Endothelial cell of umbilical vein (primary cell): ENCODE measurements at places on chromosomes 1 and 21. TPM values are rescaled to one million over a fixed set of nuclear protein-coding genes. Genes with fewer than 3 reads are reported as not detected.

Gene RBM8A
- total RNA-seq: 194 and 200 TPM in 2 replicates

- DNase-seq: no peak
Observed at GRCh38 chr1:111570781-111571181, 48.8 kb upstream of the RAP1A start.

DNA sequence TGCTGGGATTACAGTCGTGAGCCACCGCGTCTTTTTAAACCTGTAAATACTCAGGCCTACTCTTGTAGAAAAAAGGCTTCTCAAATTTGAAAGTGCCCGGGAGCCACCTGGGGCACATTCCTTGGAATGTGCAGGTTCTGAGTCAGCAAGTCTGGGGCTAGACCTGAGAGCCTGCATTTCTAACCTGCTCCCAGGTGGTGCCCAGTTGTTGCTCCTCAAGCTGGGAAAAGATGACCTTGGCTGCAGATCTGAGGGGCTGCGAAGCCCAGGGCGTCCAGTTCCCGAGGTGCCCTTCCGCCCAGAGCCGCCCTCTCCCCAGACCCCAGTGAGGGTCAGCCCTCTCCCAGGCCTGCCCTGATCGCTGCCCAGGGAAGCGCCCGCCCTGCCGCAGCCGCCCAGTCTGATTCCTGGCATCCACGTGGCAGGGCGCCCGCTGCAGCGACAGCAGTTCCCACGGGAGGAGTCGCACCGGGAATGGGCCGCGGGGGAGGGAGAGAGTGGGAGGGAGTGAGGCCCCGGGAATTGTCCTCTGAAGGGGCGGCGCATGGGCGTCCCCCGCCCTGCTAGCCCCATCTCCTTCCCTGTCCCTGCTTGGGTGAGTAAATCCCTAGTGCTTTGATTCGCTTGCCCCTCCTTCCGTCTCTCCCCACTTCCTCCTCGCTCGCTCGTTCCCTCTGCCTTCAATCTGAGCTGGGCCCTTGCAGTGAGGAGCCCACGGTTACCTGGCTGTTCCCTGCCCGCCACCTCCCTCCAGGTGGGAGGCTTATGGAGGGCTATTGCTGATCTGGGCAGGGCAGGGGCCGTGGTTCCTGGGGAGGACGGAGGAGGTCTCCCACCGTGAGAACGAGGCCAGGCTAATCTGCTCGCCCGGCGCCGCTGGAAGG is 18.8 kb upstream of the TENT5B start:
- DNase-seq: peak; percentile 87

DNA sequence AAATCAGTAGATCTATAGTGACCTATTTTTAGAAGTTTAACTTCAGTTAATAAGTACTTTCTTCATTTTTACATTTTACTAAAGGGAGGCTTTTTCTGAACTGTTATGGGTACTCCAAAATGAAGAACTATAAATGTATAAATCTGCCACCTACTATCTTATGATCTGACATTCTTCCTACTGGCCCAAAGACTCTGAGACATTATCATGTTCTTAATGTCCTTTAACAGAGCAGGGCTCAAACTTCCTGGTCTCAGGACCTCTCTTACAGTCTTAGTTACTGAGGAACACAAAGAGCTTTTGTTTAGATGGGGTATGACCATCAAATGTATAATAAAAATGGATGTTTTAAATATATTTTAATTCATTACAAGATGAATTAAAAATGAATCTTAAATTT is 8.9 kb downstream of the TRIM33 start:
- DNase-seq: no peak

Gene ATP6V1G3
- total RNA-seq: not detected in 2 replicates

GRCh38 chr1:179510038-179510437 is 65.7 kb downstream of the NPHS2 start:
- no peak for DNase-seq

GRCh38 chr1:117389284-117389683 is 22.0 kb downstream of the MAN1A2 start:
- no peak for DNase-seq

Gene KCNE2
- not detected in 2 replicates for total RNA-seq

DNA sequence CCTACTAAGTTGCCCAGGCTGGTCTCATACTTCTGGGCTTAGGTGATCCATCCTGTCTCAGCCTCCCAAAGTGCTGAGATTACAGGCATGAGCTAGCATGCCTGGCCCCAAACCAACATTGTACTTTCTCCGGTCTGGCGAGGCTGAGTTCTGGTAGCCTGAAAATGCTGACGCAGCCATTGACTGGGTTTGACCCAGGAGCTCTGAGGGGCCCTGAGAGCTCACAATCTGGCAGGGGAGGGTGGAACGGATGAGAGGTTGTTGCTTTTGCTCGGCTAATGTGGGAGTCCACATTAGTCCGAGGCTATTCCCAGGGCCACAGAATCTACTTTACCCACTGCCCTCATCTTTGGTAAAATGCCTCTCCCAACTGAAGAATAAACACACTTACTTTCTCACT is 35.1 kb upstream of the PARP1 start:
- no peak for DNase-seq

DNA sequence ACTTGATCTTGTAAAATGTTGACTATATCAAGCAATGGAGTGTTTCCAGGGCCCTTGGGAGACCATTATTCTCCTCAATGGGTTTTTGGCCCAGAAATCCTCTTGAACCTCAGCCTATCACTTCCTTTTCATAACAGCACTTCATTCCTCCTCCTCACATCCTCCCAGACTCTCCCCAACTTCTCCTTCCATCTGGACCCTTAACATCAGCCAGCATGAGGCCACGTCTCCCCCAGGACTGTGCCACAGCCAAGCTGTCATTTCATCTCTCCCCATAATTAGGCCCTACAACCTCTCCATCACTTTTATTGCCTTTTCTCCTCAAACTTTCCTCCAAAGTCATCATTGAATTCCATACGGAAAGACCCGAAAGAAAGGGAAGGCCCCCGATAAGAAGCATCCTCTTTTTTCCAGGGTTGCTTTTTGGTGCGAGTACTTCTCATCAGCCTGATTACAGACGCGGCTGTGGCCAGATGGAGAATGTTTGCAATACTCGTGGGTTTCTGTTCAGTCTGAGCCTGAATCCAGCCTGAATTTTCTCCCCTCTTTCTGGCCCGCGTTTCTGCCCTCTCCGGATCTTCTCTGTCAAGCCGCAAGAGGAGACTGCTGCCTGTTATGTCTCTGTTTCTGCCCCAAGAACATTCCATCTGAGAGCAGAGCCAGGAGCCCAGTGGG is 52.7 kb upstream of the SLC25A33 start:
- no peak for DNase-seq

Gene CA6
- not detected in 2 replicates for total RNA-seq

Gene HCRTR1
- total RNA-seq: 0.93 and 1.4 TPM in 2 replicates

Gene DEPDC1
- total RNA-seq: 26.0 and 30.4 TPM in 2 replicates

DNA sequence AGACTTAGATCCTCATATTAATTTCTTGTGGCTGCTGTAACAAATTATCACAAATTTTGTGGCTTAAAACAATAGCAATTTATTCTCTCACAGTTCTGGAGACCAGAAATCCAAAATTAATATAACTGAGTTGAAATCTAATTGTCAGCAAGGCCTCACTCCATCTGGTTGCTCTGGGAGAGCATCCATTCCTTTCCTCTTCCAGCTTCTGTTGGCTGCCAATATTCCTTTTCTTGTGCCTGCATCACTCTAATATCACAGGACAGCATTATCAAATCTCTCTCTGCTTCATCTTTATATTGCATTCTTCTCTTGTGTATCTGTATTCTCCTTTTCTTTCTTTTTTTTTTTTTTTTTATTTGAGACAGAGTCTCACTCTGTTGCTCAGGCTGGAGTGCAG is 9.3 kb downstream of the SLC35A3 start:
- DNase-seq: no peak

Gene MAP1LC3C
- total RNA-seq: not detected in 2 replicates

- DNase-seq: no peak
Observed at GRCh38 chr1:29259802-29260441, 23.6 kb downstream of the PTPRU start.

DNA sequence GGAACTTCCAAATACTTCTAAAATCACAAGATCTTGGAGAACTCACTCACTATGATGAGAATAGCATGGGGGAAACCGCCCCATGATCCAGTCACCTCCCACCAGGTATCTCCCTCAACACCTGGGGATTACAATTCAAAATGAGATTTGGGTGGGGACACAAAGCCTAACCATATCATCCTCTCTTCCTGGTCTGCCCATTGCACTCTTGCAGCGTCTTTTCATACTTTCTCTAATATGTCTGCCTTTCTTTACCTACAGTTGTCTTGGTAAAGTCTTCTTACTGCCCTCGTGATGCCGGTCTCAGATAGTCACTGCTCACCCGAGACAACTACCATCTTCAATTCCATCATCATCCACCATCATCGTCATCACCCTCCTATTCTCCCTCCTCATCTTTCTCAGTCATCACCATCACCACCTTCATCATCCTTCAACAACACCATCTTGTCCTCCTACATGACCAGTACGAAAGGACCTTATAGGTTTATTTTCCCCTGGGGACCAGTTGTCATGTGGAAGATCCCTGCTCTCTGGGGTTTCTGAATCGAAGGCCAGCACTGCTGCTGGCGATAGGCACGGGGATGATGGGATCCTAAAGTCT is 58.5 kb upstream of the CASZ1 start:
- DNase-seq: no peak

Gene TNFSF18
- 39.4 and 39.9 TPM in 2 replicates for total RNA-seq

GRCh38 chr1:55369474-55369873 is 154.3 kb upstream of the USP24 start:
- DNase-seq: no peak

DNA sequence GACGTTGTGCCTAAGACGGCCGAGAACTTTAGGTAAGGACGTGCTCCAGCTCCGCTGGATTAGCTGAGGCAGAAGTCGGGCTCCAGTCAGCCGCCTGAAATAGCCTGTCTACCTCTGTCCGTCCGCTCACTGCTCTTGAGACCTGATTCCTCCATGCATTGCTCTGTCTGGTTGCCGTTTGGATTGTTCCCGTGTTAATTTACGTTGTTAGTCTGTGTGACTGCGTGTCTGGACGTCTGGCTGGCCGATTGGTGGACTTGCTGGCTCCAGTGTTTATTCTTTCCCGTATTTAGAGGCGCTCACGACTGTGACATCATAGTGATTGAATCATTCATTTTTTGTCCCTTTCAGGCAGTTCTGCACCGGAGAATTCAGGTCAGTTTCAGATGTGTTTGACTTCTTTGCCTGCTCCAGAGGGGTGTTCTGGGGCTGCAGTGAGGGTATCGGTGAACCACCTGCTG is 684 bp downstream of the PPIH start:
- peak; percentile 37 for DNase-seq

DNA sequence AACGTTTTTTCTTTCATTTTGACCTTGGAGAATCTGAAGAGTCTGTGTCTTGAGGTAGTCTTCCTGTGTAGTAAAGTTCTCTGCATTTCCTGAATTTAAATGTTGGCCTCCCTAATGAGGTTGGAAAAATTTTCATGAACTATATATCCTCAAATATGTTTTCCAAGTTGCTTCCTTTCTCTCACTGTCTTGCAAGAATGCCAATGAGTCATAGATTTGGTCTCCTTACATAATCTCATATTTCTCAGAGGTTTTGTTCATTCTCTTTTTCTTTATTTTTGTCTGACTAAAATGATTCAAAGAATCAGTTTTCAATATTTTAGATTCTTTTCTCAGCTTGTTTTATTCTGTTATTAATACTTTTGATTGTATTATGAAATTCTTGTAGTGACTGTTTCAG is 87.6 kb downstream of the DRAM2 start:
- DNase-seq: no peak

- DNase-seq: no peak
Observed at GRCh38 chr1:85394130-85394529, 70.8 kb downstream of the DDAH1 start.

GRCh38 chr1:109237512-109237911 is 11.8 kb upstream of the CELSR2 start:
- DNase-seq: no peak

GRCh38 chr1:41773144-41773591 is 145.6 kb downstream of the HIVEP3 start:
- DNase-seq: no peak

DNA sequence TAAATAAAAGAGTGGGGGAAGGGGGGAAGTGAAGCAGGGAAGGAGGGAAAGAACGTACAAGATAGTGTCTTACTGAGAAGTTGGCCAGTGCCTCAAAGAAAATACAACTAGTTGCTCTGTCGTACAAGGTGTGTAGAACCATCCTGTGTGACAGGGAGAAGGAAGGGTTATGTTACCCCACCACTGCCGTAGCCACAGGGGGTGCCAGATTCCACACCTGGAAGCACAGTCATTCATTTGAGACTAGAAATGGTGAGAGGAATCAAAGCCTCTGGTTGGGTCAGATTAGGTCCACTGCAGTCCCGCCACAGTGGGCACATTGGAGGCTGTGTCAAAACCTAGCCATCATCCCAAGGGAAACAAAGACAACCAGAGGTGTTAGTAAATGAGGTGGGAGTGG is 2.7 kb upstream of the ERI3 start:
- no peak for DNase-seq

DNA sequence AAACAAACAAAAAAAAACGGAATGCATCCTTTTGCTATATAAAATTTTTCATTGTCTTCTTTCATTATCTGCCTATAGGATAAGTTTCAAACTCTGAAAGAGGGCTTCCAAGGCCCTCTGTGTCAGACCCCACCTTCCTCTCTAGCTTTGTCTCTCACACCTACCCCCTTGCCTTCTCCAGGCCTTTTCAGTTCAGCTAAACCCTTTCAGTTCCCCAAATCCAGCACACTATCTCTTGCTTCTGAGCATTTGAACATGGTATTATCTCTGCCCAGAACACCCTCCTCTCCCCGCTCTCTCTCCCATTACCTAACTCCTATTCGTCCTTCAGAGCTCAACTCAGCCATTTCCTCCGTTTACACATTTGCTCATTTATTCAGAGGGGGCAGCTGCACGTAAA is 35.7 kb downstream of the C1orf216 start:
- no peak for DNase-seq

Gene ATAD3A
- 55.2 and 57.4 TPM in 2 replicates for total RNA-seq

- no peak for DNase-seq
Observed at GRCh38 chr1:19809044-19809750, 5.9 kb downstream of the RNF186 start.

DNA sequence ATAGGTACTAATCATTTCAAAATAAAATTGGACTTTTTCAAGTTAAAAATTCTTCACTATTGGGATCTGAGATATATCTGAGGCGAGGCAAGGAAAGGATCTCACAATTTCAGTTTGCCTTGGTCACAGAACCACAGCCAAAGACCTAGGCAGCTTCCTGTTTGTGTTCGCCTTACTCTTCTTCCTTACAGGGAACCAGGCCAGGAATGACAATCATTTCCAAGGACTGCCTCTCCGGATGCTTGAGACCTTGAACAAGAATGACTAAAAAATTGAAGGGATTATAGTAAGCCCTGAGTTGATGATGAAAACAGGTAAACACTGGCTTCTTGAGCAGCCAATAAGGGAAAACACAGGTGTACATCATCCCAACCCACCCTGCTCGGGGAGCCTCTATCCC is 35.2 kb upstream of the SERBP1 start:
- DNase-seq: peak; percentile 59

DNA sequence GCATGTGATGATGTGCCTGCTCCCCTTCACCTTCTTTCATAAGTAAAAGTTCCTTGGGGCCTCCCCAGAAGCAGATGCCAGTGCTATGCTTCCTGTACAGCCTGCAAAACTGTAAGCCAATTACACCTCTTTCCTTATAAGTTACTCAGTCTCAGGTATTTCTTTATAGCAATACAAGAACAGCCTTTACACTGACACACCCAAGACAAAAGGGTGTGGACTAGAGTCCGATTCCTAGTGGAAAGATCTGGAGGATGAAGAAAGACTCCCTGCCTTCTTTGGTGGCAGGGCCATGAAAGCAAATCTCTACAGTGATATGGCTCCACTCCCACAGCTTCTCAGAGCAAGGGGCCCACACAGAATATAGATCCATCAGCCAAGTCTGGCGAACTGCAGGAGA is 209.7 kb upstream of the ST6GALNAC5 start:
- DNase-seq: no peak

- DNase-seq: peak; percentile 26
Observed at GRCh38 chr1:9859281-9860014, 35.7 kb upstream of the CLSTN1 start.

GRCh38 chr1:237556911-237557310 is 333.8 kb downstream of the ZP4 start:
- DNase-seq: no peak
